Pons (tissue), 1 donor: ENCODE measurements at places on chromosomes 7 and 10.

DNA sequence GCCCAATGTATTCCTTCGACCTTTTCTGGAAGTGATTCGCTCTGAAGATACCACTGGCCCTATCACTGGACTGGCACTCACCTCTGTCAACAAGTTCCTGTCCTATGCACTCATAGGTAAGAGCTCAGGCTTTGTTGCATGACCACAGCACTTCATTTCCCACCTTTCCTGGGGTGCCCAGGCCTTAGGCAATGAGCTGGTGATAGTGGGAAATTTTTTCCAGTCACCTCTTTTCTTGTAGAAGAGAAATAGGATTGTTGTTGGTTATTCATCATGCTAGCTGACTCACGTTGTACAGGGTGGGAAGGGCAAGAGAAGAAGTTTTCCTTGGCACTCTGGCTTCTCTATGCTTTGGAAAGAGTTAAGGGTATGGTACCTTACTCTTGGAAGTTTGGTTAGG lies 51.4 kb upstream of the NFKB2 start:
- no peak for DNase-seq

DNA sequence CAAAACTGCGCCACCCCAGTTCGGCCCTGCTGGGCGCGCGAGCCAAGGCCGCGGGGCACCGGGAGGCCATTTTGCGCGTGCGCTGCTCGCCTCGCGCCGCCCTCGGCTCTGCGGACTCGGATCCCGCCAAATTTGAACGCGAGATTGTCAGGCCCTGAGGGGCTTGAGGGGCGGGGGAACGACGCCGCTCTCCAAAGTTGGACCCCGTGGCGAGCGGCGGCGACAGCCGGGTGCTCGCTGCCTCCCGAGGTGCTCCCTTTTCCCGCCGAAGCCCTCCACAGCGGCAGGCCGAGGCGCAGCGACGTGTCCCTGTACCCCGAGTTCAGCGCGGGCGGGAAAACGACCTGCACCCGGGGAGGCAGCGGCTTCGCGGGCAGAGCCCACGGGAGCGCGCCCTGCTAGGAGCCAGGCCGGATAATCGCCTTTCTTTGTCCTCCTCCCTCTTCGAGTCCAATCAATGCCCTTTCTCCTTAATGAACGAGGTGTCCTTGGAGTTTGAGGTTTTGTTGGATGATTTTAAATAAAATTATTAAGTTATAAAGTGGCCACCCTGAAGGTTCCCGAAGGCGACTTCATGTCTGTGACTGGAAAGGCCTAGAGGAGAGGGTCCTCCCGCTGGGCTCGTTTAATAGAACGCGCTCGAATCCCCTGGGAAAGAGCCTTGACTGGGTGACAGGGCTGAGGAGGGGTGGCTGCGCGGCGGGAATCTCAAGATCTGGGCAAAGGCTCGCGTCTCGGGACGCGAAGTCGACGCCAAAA lies 10.7 kb upstream of the SPAG6 start:
- no peak for DNase-seq

- no peak for DNase-seq
Measured at GRCh38 chr7:46569133-46569465, 648.0 kb upstream of the IGFBP3 start.

GRCh38 chr7:45601816-45602540 lies 27.8 kb downstream of the ADCY1 start:
- no peak for DNase-seq

GRCh38 chr7:129969881-129970446 lies 17.2 kb upstream of the UBE2H start:
- no peak for DNase-seq

- no peak for DNase-seq
Measured at GRCh38 chr7:46839651-46840050, 742.3 kb downstream of the TNS3 start.

GRCh38 chr7:74324531-74325209 lies 35.5 kb downstream of the CLIP2 start:
- peak; percentile 59 for DNase-seq

DNA sequence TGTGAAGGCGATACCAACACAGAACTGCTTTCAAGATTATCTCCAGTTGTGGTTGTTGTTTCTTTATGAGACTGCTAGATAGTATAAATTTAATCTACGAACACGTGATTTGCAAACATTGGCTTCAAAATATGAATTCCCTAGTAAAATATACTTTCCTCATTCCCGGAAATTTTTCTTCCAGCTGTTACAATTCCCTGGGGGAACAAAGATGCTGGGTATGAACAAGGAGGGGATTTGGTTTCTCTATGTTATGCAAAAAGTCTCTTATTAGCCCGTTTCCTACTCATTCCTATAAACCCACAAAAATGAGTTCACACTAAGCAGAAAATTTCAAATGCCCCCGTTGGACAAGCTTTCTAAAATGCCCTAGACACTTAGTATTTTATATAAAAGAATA lies 928.3 kb downstream of the CNTNAP2 start:
- DNase-seq, result no peak

- no peak for DNase-seq
Measured at GRCh38 chr10:104323760-104324201, 14.5 kb downstream of the ITPRIP start.

DNA sequence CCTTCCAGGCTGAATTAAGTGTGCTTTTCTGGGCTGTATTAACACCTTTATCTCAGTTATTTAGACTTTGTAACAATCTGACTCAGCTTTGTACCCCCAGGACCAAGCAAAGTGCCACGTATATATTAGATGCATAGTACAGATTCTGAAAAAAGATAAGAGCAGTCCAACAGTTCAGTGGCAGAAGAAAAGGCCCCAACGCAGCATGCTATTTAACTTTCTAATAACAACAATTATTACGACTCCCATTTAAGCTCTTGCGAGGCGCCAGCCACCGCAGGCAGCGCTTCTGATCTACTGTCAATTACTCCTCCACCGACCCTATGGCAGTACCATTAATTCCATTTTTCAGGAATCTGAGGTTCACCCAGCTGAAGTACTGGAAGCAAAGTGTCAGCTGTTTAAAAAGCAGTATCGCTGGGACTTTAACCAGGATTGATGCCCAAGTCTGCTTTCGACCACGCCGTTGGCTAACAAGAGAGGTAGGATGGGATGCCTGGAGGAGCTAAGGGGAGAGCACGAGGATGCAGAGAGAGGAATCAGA lies 638 bp downstream of the LIPA start:
- no peak for DNase-seq

- no peak for DNase-seq
Measured at GRCh38 chr7:30888747-30889146, 22.9 kb upstream of the AQP1 start.

GRCh38 chr7:117322741-117323304 lies at the start of gene WNT2:
TSS of gene WNT2 (minus strand) at chr7:117323058. CDS start at chr7:117322989, 69 bp downstream.
- DNase-seq, result no peak

DNA sequence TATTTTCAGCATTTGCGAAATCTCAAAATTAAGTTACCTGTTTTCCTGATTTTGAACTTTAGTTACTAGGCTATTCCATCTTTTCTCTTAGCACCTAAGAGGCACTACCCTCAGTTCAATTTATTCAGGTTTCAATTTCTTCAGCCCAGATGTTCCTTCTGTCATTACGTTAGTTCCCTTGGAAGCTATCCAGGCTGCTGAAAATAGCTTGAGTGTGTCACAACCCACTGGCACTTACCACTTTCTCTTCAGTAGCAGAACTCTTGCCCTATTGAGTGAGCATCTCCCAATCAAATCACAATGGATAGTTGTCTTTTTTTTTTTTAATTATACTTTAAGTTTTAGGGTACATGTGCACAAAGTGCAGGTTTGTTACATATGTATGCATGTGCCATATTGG lies 332.7 kb upstream of the LRGUK start:
- no peak for DNase-seq

DNA sequence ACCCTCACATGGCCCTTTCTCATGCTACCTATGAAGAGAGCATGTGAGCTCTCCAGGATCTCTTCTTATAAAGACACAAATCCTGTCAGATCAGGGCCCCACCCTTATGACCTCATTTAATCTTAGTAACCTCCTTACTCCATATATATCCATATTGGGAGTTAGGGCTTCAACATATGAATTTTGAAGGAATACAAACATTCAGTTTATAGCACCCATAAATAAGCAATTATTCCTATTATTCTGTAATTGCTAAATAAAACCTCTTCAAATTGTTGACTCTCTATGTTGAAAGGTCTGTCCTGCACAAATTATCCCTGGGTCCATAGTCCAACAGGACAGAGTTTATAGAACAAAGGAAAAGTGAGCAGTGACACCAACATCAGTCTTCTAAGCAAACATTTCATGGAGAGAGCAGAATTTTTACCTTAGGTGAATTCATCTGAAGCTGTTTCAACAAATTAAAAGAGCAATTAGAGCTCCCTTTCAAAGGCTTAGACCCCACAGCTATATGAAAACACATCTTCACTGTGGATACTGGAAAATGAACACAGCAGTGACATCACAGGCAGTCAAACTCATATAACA lies 12.2 kb downstream of the DOCK4 start:
- DNase-seq, result no peak

DNA sequence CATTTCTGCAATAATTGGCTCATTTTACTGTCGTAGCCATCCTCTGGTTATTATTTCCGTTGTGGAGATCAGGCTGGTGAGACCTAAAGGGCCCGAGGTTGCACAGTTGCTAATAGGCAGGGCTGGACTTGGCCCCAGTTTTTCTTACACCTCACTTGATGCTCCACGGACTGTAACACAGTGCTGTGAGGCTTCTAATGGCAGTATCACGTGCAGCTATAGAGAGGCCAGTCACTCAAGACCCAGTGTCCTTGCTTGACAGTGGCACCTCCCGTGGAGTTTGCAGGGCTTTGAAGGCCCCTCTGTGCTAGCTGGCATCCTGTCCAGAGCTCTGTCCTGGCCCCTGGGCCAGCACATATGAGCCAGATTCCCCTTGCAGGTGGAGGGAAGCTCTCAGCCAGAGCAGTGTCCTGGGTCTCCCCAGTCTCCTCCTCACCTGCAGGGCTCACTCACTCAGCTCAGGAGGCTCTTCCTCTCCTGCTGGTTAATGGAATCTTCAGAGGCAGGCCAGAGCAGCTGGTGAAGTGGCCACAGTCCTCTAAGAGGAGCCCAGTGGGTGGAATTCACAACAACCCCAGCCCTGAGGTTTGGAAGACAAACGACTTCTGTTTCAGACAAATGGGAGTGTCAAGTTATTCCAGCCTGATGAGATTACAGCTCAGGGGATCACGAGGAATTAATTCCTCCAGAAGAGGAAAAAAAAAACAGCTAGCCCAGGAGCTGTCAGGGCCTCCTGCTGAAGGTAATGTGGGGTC lies 114.2 kb upstream of the FAM180A start:
- DNase-seq, result peak; percentile 2

- DNase-seq, result no peak
Measured at GRCh38 chr7:92150450-92151017, 16.3 kb upstream of the CYP51A1 start.

GRCh38 chr10:124066126-124066700 lies 27.2 kb downstream of the CHST15 start:
- no peak for DNase-seq

DNA sequence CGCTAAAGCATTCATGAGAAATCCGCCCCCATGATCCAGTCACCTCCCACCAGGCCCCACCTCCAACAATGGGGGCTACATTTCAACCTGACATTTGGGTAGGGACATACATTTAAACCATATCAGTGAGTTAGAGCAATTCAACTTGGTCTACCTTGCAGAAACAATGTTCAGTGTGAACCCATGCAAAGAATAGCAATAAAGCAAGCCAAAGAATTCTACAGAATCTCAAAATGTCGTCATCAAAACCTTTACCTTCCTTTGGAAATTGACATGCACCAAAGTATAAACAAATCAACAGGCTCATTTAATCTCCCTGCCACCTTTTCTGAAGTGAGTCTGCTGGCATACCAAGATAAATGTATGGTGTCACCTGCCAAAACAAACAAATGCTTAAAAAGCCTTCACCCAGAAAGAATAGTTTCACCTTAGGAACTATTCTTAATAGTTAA lies 68.8 kb upstream of the ABLIM1 start:
- DNase-seq, result no peak

- DNase-seq, result no peak
Measured at GRCh38 chr10:117137031-117137910, 799 bp downstream of the VAX1 start.

DNA sequence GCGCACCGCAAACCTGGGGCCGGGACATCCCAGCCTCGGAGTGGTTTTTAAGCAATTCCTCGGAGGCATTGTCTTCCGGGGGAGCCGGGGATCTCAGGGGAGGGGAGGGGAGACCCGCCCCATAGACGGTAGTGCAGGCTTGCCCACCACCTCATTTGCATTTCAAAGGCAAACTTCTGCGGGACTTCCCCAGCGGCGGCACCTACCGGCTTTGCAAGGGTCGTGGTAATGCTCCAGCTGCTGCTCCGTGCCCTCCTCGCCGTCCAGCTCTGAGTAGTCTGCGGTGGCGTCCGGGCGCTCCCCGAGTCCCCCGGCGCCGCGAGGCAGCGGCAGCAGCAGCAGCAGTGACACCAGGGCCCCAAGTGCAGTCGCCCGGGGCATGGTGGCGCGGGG lies 425 bp downstream of the TLL2 start:
- no peak for DNase-seq

GRCh38 chr7:33044986-33045385 lies 17.6 kb downstream of the NT5C3A start:
- DNase-seq, result no peak

DNA sequence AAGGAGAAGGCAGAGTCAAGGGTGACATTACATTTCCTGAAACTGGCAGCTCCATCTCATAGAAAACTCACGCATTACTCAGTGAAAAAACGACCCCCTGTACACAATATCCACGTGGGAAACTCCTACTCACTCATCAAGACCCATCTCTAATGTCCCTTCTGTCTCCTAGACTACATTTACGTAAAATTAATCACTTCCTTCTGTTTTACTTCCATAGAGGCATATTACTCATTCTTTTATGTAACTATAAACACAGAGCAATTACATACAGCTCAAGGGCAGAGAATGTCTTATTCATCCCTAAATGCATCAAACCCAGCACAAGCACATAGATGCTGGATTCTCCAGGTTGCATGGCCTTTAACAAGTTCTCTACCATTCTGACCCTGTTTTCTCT lies 281.8 kb downstream of the KCNMA1 start:
- no peak for DNase-seq
